ENCODE measurements at places on chromosomes 12 and 14. TPM values are rescaled to one million over a fixed set of nuclear protein-coding genes. Genes with fewer than 3 reads are reported as not detected.
A peak's percentile ranks its signal among the peaks of the same experiment; 100 is the strongest.

Gene OR6C70
- total RNA-seq: not detected

Gene SLC4A8
- total RNA-seq: 0.59 TPM

Gene TMEM119
- 7.2 TPM for total RNA-seq

Gene MYH7
- 1.2 TPM for total RNA-seq

Gene SETD3
- 60.0 TPM for total RNA-seq

Gene TBX3
- total RNA-seq: 4.8 TPM

Gene PGF
- total RNA-seq: 2.2 TPM

Gene BEGAIN
- total RNA-seq: 0.74 TPM

DNA sequence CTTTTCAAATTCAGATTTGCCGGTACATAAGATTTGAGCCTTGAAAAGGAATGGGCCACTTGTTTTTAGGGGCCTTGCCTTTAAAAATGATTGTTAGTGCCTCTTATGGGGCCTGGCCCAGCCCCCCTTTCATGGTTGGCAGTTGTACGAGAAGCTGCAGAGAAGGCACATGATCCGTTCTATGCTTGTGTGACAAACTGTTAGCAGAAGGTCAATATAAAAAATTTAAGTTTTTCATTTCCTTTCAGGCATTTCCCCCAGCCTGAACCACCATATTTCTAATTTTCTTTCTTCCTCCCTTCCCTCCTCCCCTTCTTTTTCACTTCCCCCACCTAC lies 119.1 kb downstream of the PLXNC1 start:
- DNase-seq: no peak
- no peak overlapping the region for H3K4me3 ChIP-seq
- H3K4me1 ChIP-seq: no peaks in the 10 kb centered on the region
- H3K27me3 ChIP-seq: no peaks in the 10 kb centered on the region
- H3K27ac ChIP-seq: no peak overlapping the region

DNA sequence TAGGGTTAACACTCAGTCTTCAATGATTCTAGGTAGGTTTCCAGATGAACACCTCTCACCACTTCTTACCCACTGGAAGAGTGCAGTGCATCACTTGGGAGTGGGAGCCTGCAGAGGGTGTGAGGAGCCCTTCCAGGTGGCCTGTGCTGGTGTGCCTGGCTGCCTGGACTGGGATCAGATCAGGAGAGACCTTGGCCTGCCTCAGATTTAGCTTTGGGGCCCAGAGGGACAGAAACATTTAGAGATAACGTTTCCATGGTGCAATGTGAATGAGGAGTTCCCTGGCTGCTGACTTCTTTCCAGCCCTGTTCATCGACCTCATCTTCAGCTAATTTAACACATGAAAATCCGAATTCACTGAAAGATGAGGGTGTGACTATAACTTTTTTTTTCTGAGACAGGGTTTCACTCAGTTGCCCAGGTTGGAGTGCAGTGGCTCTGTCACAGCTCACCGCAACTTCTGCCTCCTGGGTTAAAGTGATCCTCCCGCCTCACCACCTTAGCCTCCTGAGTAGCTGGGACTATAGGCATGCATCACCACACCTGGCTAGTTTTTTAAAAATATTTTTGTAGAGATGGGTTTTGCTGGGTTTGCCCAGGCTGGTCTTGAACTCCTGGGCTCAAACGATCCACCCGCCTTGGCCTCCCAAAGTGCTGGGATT lies 53.6 kb downstream of the SUSD6 start:
- H3K27me3 ChIP-seq: no peaks in the 10 kb centered on the region
- H3K4me1 ChIP-seq: no peaks in the 10 kb centered on the region
- H3K4me3 ChIP-seq: no peak overlapping the region
- no peaks in the 10 kb centered on the region for H3K36me3 ChIP-seq

DNA sequence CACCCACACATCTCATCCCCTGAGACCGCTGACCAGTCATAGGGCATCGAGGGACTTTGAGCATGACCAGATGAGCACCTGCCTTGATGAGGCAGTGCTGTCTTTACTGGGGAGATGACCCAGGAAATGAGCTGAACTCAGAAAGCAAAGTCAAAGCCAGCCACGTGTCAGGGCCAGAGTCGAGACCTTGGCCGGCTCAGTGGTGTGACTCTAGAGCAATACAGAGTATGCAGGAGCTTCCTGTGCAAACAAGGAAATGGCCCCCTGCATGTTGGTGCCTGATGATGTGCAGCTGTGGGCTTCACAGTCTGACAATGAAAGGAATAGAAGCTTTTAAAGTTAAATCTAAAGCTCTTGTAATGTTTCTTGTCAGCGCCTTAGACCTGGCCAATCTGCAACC lies 332.9 kb downstream of the PCNX1 start:
- no peak overlapping the region for H3K4me3 ChIP-seq
- no peak for DNase-seq
- H3K27ac ChIP-seq: no peak overlapping the region
- H3K36me3 ChIP-seq: no peaks in the 10 kb centered on the region
- no peaks in the 10 kb centered on the region for H3K4me1 ChIP-seq
- no peaks in the 10 kb centered on the region for H3K27me3 ChIP-seq

DNA sequence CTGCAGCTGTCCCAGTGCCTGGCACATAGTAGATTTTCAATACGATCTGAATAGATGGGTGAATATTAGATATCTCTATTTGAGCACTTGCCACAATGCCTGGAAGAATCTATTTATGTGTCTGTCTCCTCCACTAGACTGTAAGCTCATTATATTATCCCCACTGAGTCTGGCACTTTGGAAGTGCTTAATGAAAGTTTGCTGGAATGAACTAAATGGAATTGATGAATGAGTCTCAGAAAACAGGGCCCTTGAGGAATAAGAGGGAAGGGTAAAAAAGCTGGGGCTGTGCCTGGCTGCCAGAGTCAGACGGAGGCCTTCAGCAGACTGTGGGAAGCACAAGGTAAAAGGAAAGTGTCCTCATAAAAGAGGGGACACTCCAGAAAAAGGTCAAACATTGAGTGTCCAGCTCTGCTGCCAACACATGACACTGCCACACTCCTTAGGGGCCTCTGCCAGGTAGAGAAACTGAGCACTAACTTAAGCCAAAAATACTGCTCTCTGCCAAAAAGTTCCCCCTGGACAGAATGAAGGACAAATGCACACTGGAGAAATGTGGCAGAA lies 39.3 kb downstream of the GLT8D2 start:
- H3K27ac ChIP-seq: no peak overlapping the region
- H3K36me3 ChIP-seq: no peaks in the 10 kb centered on the region
- H3K27me3 ChIP-seq: no peaks in the 10 kb centered on the region
- no peak overlapping the region for H3K4me3 ChIP-seq
- DNase-seq: no peak

DNA sequence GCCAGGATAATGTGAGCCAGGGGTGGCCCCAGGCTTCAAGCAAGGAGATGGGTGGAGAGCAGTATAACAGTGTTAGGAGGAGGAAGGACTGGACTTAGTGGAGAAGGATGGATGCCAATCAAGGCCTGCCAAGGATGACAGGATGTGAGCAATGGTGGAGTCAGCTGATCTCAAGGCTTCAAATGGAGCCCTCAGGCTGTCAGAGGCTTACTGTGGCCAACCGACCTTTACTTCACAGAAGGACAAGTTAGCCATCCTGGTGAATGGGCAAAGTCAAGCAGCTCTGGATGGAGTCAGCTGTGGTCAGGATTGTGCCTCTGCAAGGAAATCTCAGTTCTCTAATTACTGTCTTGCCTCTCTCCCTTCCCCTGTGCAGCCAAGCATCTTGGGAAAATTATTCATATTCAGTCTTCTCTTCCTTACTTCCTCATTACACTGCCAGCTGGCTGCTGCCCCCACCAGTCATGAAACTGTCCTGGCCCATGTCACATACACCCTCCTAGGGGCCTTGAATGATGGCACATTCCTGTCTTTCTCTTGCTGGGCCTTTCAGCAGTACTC lies 7.6 kb upstream of the STAT6 start:
- H3K4me3 ChIP-seq: no peak overlapping the region
- no peaks in the 10 kb centered on the region for H3K36me3 ChIP-seq
- no peaks in the 10 kb centered on the region for H3K27me3 ChIP-seq
- no peaks in the 10 kb centered on the region for H3K4me1 ChIP-seq
- no peak overlapping the region for H3K27ac ChIP-seq

DNA sequence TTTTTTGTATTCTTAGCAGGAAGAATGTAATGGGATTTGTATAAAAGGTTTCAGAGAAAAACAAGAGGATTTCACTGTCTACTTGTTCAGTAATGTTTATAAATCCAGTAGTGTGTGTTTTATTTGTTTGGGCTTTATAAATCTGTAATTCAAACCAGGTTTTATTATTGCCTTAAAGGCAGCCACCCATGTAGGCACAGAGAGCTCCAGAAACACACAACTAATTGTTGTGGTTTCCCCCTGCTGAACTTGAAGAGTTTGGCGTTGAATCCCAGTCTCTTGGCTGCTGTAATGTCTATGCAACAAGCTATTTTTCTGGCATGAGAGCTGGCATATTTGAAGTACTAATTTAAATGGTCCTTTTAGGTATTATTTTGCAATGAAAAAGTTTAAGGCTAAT lies 63.4 kb upstream of the SLCO1C1 start:
- H3K4me1 ChIP-seq: peaks cover 5% of the 10 kb centered on the region
- no peak overlapping the region for H3K4me3 ChIP-seq
- H3K27me3 ChIP-seq: no peaks in the 10 kb centered on the region

GRCh38 chr14:24900269-24901100 lies 149.5 kb downstream of the STXBP6 start:
- no peaks in the 10 kb centered on the region for H3K27me3 ChIP-seq
- no peak overlapping the region for H3K27ac ChIP-seq
- no peak overlapping the region for H3K4me3 ChIP-seq

- DNase-seq: no peak
- no peaks in the 10 kb centered on the region for H3K4me1 ChIP-seq
- no peaks in the 10 kb centered on the region for H3K36me3 ChIP-seq
- no peak overlapping the region for H3K27ac ChIP-seq
Measured at GRCh38 chr12:10663869-10664268, 10.0 kb downstream of the STYK1 start.

GRCh38 chr12:15782667-15783066 lies 6.5 kb downstream of the EPS8 start:
- H3K27me3 ChIP-seq: no peaks in the 10 kb centered on the region
- H3K4me1 ChIP-seq: no peaks in the 10 kb centered on the region
- H3K4me3 ChIP-seq: no peak overlapping the region
- no peaks in the 10 kb centered on the region for H3K36me3 ChIP-seq
- DNase-seq: no peak

DNA sequence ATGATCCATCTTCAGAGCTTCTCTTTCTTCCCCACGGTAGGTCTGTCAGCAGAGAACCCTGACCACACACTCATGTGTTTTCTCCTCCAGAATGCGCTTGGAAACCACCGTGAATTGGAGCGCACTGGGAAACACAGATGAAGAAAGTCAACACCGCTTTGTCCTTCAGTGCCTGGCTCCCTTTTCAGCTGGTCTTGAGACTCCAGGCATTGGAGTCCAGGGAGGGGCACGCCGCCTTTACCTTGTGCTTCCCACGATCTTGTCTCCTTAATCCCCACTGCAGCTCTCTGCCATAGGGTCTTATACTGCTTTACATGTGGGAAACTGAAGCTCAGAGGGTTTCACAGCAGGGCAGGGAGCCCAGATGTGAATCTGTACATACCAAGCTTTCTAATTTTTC lies 1.1 kb downstream of the FAM90A1 start:
- no peaks in the 10 kb centered on the region for H3K27me3 ChIP-seq
- H3K36me3 ChIP-seq: no peaks in the 10 kb centered on the region
- DNase-seq: no peak
- H3K4me1 ChIP-seq: no peaks in the 10 kb centered on the region
- H3K27ac ChIP-seq: no peak overlapping the region

GRCh38 chr12:57723630-57723962 lies 14.9 kb downstream of the AGAP2 start:
- no peak overlapping the region for H3K4me3 ChIP-seq
- no peak for DNase-seq
- H3K36me3 ChIP-seq: peaks cover 3% of the 10 kb centered on the region
- H3K27me3 ChIP-seq: peaks cover 6% of the 10 kb centered on the region

DNA sequence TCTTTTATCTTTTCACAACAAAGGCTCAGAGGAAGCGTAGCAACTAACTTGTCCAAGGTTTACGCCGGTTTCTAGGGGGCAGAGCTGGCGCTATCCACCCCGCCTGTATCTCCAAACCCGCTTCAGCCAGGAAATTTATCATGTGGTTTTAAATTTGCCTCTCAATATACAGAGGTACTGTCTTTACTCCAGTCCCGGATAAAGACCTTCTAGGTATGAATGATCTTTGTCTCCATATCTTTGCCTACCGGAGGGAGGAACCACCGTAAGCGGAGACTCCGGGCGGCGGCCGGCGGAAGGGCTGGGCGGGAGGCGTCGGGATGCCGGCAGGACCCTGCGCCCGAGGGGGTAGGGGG lies 693 bp upstream of the RIMKLB start:
- DNase-seq: no peak
- H3K27me3 ChIP-seq: no peaks in the 10 kb centered on the region
- peak overlapping the region; percentile 61 for H3K4me3 ChIP-seq
- H3K36me3 ChIP-seq: no peaks in the 10 kb centered on the region
- H3K4me1 ChIP-seq: no peaks in the 10 kb centered on the region
- H3K27ac ChIP-seq: peak overlapping the region; percentile 42

DNA sequence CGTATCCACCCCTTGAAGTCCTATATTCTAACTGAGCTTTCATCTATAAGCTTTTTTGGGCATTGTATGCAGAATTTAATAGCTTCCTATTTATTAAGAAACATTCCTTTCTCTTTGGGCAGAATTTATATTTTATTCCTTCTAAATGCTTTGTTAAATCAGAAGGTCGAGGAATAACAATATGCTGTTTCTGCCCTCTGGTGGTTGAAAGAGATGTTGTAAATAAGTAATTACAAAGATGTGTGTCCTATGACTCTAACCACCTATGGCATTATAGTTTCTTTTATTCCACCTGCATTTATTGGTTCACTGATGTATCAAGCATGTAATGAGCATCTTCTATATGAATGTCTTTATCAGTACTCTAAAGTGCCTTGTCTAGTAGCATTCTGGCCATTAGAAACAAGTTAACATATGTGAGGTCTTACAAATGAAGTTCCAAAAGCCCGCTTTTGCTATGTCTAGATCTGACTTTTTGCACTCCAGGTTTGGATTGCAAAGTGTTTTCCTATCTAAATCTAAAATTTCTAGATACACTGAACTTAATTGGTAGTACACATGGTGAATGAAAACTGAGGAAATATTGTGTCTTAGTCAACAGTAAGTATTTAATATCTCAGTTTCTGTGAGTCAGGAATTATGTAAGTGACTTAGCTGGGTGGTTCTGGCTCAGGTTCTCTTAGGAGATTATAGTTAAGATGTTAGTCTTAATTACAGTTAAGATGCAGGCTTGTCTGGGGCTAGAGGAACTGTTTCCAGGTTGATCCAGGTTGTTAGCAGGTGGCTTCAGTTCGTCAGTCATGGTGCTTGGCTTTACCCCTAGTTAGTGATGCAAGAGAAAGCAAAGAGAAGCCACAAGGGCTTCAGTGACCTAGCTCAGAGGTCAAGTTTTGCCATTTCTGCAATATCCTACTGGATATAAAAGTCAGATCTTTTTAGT lies 57.5 kb downstream of the PLEKHA5 start:
- H3K4me1 ChIP-seq: no peaks in the 10 kb centered on the region
- no peaks in the 10 kb centered on the region for H3K36me3 ChIP-seq
- no peak overlapping the region for H3K4me3 ChIP-seq
- H3K27ac ChIP-seq: no peak overlapping the region
- no peaks in the 10 kb centered on the region for H3K27me3 ChIP-seq

GRCh38 chr12:77016606-77017005 lies 48.8 kb downstream of the E2F7 start:
- no peaks in the 10 kb centered on the region for H3K4me1 ChIP-seq
- DNase-seq: no peak
- H3K27me3 ChIP-seq: no peaks in the 10 kb centered on the region
- no peak overlapping the region for H3K27ac ChIP-seq
- no peaks in the 10 kb centered on the region for H3K36me3 ChIP-seq
- no peak overlapping the region for H3K4me3 ChIP-seq
